ENCODE measurements at places on chromosomes 6 and 20.
A peak's percentile ranks its signal among the peaks of the same experiment; 100 is the strongest.

DNA sequence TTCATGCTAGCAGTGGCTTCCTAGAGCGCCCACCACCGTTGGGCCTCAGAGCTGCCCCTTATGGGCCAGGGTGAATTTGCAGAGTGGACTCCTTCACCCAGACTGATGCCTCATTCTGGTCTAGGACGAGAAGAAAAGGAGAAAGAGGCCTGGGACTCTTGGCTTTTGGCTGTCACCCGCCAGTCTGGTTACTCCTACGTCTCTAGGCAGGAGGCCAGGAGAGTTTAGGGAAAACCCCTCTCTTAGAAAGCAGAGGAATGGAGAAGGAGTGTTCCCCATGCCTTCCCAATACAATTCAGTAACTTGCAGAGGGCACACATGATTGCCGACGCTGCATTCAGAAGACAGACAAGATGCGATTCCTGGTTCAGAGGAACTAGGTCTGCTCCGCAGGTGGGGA lies 70.1 kb downstream of the CDC5L start:
- DNase-seq, result no peak

GRCh38 chr6:129996387-129996786 lies 22.0 kb upstream of the L3MBTL3 start:
- no peak for DNase-seq

DNA sequence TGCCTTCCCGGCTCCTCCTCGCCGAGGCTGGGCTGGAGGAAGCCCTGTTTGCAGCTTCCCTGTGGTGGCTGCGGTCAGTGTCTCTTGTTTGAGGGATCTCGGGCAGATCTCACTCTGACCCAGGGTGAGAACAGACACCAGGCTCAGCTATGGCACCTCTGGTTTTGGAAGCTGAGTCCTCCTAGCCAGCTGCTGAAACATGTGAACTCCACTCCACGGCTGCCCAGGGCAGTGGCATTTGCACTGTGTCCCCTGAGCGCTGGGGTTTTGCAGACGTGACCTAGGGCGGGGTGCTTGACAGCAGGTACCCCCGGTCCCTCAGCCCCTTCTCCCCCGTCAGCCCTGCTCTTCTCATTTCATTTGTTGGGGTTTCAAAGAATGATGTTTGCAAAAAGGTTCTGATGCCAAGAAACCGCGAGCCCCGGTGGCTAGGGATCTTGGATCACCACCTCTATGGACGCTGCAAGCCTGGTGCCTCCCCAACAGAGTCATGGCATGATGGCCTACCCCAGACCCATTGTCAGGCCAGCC lies 55.0 kb upstream of the DACT2 start:
- DNase-seq, result no peak

GRCh38 chr6:39402239-39402751 lies 79.8 kb upstream of the KCNK16 start:
- DNase-seq, result no peak

GRCh38 chr6:157169226-157169625 lies 154.1 kb downstream of the TMEM242 start:
- no peak for DNase-seq

- peak; percentile 40 for DNase-seq
Observed at GRCh38 chr20:17505636-17506517, 25.3 kb downstream of the BFSP1 start.

GRCh38 chr6:47203266-47203937 lies 106.3 kb downstream of the TNFRSF21 start:
- DNase-seq, result no peak

GRCh38 chr6:136186363-136186762 lies 63.7 kb downstream of the MTFR2 start:
- no peak for DNase-seq

- no peak for DNase-seq
Observed at GRCh38 chr20:21982559-21982958, 277.1 kb downstream of the PAX1 start.

GRCh38 chr20:58913079-58913478 lies 60.6 kb downstream of the GNAS start:
- no peak for DNase-seq

- DNase-seq, result no peak
Observed at GRCh38 chr20:57841297-57841866, 131.6 kb upstream of the PMEPA1 start.

GRCh38 chr6:14831937-14832336 lies 413.9 kb upstream of the JARID2 start:
- no peak for DNase-seq

DNA sequence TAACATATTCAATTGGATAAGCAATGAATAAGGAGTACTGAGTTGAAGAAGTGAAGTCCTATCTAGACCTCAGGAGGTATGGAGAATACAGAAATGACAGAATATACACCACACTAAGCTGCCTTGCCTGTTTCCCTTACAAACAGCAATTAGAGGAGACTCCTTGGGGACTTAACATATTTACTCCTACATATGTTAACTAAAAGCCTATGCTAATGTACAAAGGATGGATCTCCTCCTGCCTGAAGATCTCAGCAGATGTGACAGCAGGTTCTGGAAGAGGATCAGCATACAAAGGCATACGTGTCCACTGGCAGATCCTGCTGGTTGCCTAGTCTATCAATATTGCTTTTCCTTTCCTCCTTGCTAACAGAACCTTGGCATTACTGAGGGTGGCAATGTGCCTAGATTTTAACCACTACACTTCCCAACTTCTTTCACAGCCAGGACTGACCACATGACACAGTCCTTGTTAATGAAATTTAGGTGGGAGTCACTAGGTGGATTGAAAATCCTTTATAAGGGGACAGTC lies 29.6 kb downstream of the PRKN start:
- no peak for DNase-seq

DNA sequence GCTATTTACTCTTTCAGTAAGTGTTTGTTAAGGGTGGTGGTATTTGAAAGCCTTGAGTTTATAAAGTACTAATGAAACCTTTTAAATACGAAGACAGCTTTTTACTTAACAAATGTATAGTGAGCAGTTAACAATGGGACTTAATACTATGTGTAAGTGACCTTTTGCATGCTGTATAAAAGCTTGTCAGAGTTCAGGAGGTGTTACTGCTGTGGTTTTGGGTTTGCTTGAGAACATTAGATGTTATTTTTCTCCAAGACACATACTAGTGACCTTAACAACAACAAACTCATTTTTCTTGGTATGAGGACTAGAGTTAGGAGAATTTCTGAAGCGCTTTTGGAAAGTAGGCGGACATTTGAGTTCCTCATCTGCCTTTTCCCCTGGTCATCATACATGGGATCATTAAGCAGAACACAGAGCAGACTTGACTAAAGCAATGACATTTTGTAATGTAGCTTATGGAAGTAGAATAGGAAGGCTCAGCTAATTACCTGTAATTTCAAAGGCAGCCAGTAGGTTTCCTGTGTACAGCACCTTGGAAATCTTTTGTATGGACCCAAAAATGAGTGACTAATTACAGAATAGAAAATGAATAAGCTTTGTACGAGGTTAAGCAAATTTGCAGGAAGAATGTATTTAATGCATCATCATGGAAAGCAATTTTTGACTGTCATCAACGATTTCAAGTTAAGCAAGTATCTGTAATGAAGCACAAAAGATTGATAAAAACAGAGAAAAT lies 14.1 kb downstream of the CDYL start:
- DNase-seq, result no peak

GRCh38 chr20:36121981-36122930 lies 32.3 kb upstream of the EPB41L1 start:
- DNase-seq, result no peak

DNA sequence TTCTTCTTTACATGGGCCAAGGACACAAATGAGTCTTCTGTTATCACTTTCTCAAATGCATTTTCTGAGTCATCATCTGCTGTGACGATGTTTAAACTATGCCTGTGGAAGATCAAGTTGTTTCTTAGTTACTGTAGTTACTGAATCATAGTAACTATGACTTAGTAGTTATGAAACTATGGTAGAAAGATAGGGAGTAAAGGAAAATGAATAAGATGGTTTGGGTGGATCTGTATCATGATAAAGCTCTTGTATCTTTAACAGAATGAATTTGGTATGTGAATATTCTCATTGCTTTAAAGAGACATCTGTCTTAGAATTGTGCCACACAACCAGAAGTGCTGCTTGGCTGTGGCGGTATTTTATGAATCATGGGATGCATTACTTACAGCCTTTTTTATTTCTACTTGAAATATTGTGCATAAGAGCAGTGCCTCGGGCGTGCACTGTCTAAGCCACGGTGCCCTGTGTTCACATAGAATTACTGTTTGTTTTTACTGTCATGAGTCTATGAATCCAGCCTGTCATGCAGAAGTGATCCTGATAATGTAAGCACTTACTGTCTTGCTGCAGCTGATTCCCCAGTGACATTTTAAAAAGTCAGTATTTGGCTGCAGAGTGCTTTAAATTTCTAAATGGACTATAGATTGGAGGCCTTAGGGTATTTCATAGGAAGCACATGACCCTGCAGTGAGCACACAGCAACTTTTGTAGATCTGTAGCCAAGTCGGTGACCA lies 215.2 kb downstream of the TMEM242 start:
- no peak for DNase-seq

DNA sequence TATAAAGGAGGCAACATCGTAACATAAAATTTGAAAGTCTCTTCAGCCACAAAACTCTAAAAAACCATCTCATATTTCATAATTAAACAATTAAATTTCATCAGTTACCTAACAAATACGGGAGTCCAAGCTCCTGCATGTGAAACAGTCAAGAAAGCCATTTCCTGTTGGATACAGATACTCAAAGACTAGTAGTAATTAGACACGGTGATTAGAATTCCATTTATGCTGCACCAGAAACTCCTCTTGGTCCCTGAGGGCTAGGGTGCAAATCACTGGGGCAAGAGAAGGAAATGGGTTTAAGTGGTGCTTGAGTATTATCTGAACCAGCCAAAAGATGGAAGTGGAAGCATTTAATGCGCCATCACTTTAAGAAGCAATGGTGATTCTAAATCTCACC lies 27.4 kb downstream of the TRAM2 start:
- DNase-seq, result no peak

Measured in CD4-positive, alpha-beta T cell (primary cell).